ENCODE measurements at places on chromosomes 5 and 9. TPM values are rescaled to one million over a fixed set of nuclear protein-coding genes. Genes with fewer than 3 reads are reported as not detected.

Gene ZFP37
- 0.81 TPM for total RNA-seq

GRCh38 chr9:83236029-83236696, 173.2 kb upstream of the RASEF start:
- no peak for DNase-seq

DNA sequence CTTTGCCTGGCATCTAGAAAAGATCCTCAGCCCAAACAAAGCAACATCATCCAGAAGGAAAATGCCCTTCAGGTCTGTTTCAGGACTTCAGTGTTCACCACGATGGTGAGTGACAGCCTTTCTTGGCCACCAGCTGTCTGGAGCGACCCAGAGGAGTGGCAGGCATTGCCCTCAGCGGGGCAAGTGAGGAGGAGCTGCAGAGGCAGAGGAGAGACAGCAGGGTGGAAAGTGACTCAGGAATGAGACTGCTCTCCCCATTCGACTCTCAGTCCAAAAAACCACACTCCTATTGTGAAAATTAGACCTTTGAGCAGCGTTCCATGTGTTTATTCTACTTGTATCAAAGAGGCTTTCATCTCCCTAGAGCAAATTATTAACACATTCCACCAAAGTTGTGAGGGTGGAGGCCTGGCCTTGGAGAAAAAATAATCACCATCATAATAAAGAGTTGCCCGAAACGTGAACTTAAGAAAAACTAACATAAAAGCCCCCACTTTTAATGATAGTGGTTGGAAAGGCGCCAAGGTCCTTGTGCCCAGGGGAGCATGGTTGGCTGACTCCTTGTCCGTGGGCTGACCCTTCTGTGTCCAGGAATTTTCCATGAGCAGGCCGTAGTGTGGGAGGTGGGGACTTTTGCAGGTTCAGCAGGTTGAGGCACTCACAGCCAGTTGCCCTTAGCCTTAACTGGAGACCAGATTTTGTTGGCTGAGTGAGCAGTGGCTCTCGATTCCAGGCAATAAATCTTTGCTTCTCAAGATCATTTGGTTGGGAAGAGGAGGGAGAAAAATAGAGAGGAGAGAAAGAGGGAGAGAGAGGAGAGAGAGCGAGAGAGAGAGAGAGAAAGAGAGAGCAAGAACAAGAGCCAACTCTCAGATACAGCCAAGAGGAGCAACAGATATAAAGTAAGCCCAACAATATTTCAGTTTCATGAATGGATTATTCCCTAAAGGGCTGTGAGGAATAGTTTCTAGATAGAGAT, 125.9 kb upstream of the ANKRD55 start:
- DNase-seq, result no peak

DNA sequence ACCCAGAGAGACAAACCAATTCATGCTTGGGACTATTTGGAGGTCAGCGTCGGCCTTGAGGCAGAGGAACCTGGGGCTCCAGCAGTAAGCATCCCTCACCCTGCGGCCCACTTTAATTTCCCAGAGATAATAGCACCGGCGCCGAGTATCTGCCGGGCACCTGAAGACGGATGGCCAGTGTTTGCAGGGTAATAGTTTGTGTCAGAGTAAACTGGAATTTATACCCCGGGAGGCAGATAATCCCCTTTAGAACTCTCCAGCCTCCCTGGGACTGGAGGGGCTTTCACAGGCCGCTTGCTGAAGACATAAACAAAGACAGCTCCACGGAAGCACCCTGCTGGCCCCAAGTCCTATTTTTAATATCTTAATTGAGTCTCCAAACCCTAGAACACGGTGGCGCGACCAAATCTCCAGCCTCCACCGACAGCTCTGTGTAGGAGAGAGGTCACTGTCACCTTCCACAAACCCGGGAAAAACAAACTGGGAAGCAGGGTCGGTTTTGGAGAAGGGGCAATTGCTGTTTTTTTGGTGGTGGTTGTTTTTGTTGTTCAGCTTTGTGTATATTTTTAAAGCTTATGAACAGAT, 17.4 kb upstream of the FCN1 start:
- no peak for DNase-seq

Gene PCDHAC1
- total RNA-seq, result not detected

GRCh38 chr5:64018966-64019365, 56.7 kb upstream of the HTR1A start:
- DNase-seq, result no peak

Measured in activated CD8-positive, alpha-beta T cell treated with anti-CD3 and anti-CD28 coated beads, Interleukin-2, amount 10 ng/mL, durations not matched to agents 7 days and 5 days (primary cell).